ENCODE measurements at places on chromosomes 1 and 21. TPM values are rescaled to one million over a fixed set of nuclear protein-coding genes. Genes with fewer than 3 reads are reported as not detected.

Gene CHD5
- total RNA-seq: not detected

Gene KRTAP19-3
- total RNA-seq: not detected

Gene SLC5A9
- total RNA-seq: not detected

Gene FCRL2
- not detected for total RNA-seq

- no peaks in the 10 kb centered on the region for H3K36me3 ChIP-seq
- H3K27me3 ChIP-seq: no peaks in the 10 kb centered on the region
- H3K4me3 ChIP-seq: no peak overlapping the region
- no peak for DNase-seq
These were observed 29.4 kb upstream of the CSF3R start for GRCh38 chr1:36511804-36512798.

DNA sequence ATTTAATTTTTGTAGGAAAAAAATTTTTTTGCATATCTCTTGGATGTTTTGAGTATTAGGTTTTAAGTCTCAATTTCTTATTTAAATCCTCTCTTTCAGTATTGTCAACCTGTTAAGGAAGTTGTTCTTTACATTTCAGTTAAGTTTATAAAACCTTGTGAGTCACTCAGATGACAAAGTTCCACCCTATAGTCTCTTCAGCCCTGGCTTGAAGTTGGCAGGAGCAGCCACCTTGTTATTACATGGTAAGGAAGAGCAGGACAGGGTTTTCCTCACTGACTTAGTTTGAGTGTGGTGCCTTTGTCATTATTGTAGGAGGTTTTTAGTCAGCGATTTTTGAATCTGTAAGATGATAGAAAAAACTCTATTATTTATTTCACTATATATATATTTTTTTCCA is 2143.9 kb downstream of the MRPL39 start:
- no peak overlapping the region for H3K4me3 ChIP-seq
- no peak for DNase-seq
- H3K36me3 ChIP-seq: no peaks in the 10 kb centered on the region
- no peaks in the 10 kb centered on the region for H3K27me3 ChIP-seq

GRCh38 chr1:93671099-93671621 is 10.5 kb downstream of the BCAR3 start:
- no peak for DNase-seq
- H3K4me3 ChIP-seq: no peak overlapping the region
- peak overlapping the region; percentile 7 for H3K27ac ChIP-seq
- H3K36me3 ChIP-seq: no peaks in the 10 kb centered on the region

GRCh38 chr1:180967558-180967957 is 54.9 kb downstream of the KIAA1614 start:
- DNase-seq: no peak
- H3K36me3 ChIP-seq: peaks cover 20% of the 10 kb centered on the region
- H3K4me1 ChIP-seq: no peaks in the 10 kb centered on the region
- no peaks in the 10 kb centered on the region for H3K27me3 ChIP-seq

DNA sequence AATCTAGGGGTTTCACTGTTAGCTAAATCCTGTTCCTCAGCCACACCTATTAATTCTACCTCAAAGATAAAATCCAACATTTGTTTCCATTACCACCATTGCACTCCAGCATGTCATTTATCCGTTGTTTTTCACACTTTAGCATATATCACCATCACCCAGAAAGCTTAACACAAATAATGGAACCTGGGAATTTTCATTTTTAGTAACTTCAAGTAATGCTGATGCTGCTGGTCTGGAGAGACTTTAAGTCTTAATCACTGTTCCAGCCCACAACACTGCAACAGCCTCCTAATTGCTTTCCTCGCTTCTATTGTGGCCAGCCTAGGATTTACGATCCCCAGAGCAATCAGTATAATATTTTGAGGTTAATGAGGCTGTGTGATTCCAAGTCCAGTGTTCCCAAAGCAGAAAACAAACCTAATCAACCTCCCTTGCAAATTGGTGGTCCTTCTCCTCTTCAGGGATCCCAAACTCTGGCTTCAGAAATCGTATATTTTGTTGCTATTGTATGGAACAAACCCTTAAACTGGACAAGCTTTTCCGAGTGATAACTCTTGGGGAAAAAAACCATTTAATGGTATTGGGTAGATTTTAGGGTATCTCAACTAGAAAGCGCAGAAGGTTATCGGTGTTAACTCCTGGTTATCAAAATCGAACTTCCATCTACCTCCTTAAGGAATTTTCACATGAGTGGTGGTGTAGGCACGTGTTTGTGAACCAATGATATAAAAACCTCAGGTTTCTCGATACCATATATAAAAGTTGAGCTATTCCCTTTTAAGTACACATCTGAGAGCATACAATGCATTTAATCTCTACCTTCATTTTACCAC is 50.0 kb upstream of the BOLA1 start:
- peak overlapping the region; percentile 78 for H3K27ac ChIP-seq
- H3K27me3 ChIP-seq: no peaks in the 10 kb centered on the region
- no peaks in the 10 kb centered on the region for H3K36me3 ChIP-seq
- peaks cover 36% of the 10 kb centered on the region for H3K4me1 ChIP-seq
- H3K4me3 ChIP-seq: peak overlapping the region; percentile 51

DNA sequence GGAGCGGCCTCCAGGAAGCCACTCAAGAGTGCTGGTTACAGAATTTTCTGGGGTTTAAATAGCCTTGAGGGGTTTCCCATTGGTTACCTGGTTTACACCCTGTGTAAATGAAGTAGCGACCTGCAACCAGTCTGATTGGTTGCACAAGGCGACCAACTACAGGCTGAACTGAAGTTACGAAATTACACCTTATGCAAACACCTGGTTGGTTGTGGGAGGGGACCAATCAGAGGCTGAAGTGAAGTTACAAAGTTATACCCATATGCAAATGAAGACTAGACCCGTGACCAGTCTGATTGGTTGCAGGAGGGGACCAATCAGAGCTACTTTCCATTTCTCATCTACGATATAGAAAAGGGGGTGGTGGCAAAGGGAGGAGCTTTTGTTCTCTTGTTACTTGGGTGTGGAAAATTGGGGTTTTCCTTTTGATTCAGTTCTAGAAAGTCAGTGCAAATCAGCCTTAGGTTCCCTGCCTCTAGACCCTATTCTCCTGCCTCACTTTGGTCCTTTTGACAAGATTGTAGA is 22.2 kb upstream of the C1orf174 start:
- H3K27ac ChIP-seq: no peak overlapping the region
- peaks cover 11% of the 10 kb centered on the region for H3K27me3 ChIP-seq
- no peak overlapping the region for H3K4me3 ChIP-seq
- DNase-seq: no peak

- H3K36me3 ChIP-seq: no peaks in the 10 kb centered on the region
- no peak overlapping the region for H3K4me3 ChIP-seq
- H3K27ac ChIP-seq: no peak overlapping the region
- peak; percentile 16 for DNase-seq
- H3K4me1 ChIP-seq: no peaks in the 10 kb centered on the region
These were observed 130.7 kb downstream of the GIPC2 start for GRCh38 chr1:78176448-78176847.

DNA sequence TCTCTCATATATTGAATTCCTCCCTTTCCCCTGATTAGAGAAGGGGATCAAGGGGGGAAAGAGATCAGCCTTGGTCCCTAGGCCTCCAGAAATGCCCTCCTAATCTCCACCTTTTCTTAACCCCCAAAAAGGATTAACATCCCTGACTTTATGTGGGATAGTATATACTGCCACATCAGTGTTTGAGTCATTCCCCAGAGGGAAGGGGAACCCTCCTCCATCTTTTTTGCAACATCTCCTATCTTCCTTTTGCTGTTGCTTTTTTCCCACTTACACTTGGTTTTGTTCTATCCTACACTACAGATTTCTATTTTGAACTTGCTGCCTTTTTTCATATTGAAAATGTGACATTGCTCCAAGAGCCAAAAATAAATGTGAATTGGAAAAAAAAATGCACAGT is 65.4 kb upstream of the PODN start:
- H3K27me3 ChIP-seq: no peaks in the 10 kb centered on the region
- no peaks in the 10 kb centered on the region for H3K4me1 ChIP-seq
- H3K4me3 ChIP-seq: no peak overlapping the region
- DNase-seq: no peak
- no peak overlapping the region for H3K27ac ChIP-seq

GRCh38 chr1:56152635-56153034 is 426.7 kb downstream of the PLPP3 start:
- no peaks in the 10 kb centered on the region for H3K27me3 ChIP-seq
- no peak for DNase-seq
- H3K36me3 ChIP-seq: no peaks in the 10 kb centered on the region
- H3K4me1 ChIP-seq: peaks cover 19% of the 10 kb centered on the region
- no peak overlapping the region for H3K4me3 ChIP-seq

GRCh38 chr1:185045814-185046492 is 595 bp downstream of the RNF2 start:
- H3K4me1 ChIP-seq: peaks cover 22% of the 10 kb centered on the region
- H3K4me3 ChIP-seq: peak overlapping the region; percentile 96
- no peak for DNase-seq
